NCI-H1417 treated with DMSO at 0.1 percent for 48 hours (cell line): ENCODE measurements at places on chromosomes 5 and 9.

DNA sequence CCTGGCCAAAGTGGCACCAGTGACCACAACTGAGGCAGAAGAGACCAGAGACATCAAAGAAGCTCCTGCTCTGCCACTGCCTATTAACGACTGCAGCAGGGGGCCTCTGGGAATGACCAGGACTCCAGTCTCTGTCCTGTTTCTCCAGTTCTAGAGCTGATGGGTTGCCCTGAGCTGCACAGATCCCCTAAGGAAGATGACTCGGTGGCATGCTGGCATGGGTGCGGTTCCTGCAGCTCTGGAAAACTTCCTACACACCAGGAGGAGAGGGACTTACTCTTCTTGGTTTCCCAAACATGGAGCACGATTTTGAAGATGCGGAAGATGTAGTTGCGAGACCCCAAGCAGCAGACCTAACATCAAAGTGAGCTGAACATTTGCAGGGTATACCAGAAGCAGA, 2.7 kb downstream of the SLIT3 start:
- DNase-seq, result no peak

DNA sequence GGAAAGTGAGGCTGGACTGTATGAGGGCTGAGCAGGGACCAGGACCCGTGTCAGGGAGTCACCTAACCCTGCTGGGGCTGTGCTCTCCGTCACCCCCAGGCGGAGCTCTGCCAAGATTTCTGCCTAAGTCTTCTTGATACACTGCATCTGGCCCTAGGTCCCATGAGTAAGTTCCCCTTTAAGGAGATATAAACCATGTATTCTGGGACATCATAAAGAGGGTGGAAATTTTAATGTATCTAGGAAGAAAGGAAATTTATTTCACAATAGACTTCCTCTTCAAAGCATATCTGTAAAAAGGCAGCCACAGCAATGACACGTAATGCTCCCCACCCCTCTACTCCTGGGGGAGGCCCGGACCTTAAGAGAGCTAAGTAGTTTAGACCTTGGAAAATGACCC, 183.4 kb downstream of the FBXL7 start:
- no peak for DNase-seq

- no peak for DNase-seq
Measured at GRCh38 chr9:18233311-18233710, 240.6 kb upstream of the ADAMTSL1 start.

DNA sequence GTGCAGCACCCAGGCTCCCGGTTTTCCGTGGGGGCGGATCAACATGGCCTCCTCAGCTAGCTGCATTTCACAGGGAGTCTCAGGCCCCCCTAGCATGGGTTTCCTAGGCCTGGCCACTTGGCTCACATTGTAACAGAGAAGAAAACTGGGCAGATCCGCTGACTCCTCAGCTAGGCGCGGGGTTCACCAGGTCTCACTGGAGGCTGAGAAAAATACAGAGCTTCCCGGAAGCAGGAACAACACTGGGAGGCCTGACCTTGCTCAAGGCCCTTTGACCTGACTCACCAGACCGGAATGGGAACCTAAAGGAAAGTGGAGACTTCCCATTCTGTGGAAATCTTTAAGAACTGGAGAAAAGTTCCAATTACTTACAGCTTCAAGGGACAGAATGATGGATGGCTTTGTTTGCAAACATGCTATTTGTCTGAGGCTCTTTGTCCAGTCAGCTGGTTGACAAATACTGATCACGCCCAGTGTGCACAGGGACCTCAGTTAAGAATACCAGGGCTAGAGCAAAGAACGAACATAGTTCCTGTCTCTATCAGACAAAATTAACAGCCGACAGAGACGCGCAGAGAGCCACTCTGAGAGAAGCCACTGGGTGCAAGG, 88.7 kb upstream of the LRRTM2 start:
- no peak for DNase-seq

DNA sequence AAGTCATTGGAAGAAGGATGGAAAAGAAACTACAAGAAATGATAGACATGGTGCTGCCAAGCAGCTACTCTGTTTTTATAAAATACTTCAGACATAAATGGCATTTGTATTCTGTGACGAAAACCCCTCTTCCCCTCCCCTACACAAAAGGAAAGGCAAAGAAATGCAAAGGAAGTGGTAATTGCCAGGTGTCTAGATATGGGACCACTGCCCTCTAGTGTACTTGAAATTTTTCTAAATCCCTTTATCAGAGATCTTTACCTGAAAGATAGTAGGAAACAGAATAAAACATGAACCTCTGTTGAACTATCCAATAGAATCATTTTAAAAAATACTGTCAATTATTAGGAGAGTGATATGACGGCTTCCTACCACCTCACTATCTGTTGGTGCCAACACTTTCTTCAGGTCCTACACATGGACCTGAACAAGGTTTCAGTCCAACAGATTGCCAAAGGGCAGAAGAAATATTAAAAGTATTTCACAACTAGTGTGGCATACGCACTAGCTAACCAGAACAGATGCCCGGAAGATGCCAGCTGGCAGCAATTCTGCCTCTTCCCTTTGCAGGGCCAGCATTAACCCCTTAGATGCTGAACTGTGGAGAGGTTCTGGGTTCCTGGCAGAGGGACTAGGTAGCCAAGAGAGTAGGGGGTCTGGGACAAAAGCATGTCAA, 104.1 kb downstream of the TSSK1B start:
- DNase-seq, result no peak

- no peak for DNase-seq
Measured at GRCh38 chr5:143162810-143163209, 240.7 kb downstream of the NR3C1 start.

DNA sequence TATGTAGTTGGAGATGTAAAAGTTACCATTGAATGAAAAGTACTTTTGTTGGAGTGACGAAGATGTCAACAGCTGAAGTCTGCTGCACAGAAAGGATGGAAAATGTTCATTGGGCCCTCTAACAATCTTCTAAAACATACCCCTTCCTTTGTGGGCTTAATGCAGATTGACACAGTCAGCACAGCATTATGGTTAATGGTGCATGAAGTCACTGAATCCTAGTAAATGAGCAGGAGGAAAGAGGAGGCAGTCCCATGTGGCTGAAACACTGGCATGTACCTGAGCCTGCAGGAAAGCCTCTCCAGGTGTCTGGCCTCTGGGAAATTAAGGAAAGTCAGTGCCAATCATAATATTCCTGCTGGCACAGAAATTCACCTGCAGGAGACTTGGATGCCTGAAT, 153.8 kb downstream of the ARL15 start:
- DNase-seq, result no peak

- no peak for DNase-seq
Measured at GRCh38 chr5:106757672-106758071, 913.1 kb downstream of the EFNA5 start.

DNA sequence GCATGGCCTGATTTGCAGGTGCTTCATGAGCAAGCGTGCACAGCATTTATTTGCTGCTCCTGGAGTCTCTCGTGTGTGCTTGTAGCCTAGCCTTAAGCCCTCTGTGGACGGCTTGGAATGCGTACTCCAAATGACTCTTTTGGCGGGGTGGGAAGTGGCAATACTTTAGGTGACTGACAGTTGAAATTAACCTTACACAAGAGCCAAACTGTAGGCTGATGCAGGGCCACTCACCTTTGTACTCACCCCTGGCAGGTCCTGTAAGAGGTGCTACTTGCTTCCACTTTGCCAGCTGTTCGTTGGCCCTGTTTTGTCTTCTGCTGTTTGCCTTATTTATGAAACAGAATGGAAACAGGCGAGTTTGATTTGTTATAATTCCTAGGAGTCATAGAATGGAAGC, 22.9 kb downstream of the TENT4A start:
- DNase-seq, result no peak

DNA sequence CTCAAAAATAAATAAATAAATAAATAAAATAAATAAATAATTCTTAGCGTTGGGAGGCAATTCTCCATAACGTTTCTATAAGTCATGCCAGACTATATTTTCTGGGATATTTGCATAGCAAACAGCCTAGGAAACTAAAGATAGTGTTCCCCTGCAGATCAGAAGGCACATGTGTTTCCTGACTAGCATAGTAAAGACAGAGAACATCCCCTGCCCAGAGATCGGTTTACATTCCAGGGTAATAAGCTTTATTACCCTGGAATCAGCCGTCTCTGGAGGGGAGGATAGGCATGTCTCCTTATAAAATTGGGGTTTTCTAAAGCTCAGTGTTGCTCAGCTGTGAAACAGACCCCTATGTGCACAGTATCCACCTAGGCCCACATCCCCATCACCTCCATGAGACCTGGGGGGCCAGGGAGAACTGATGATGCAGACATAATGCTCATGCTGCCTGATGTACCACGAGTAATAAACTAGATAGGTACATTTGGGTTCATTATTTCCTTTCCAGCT, 36.9 kb upstream of the IFNK start:
- DNase-seq, result no peak

DNA sequence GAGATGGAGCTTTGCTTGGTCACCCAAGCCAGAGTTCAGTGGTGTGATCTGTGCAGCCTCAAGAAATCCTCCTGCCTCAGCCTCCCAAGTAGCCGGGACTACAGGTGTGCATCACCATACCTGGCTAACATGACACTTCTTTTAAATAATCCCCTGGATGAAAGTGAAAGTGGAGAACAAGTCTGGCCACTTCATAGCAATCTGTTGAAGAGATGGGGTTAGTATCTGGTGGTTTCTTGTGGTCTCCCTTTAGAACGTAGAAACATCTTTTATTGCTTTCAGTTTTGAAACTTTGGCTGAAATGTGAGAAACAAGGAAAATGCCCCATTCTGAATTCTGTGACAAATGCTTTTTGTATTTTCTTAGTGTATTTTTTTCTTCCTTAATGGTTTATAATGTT, 452.5 kb upstream of the RIOK2 start:
- DNase-seq, result no peak

DNA sequence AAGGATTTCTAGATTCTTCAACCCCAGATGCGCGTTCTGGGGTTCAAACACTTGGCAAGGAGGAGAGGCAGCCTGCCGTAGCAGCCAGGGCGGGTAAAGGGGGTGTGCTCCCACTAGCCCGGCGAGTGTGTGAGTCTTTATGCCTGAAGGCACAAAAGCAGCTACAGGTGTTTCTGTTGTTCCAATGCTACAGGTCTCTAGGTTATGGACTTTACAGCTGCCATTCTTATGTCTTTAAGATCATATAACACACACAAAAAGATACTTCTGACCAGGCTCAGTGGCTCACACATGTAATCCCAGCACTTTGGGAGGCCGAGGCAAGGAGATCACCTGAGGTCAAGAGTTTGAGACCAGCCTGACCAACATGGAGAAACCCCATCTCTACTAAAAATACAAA, 133.6 kb upstream of the RETREG1 start:
- no peak for DNase-seq

GRCh38 chr5:103313056-103313455, 54.5 kb downstream of the MACIR start:
- DNase-seq, result no peak

DNA sequence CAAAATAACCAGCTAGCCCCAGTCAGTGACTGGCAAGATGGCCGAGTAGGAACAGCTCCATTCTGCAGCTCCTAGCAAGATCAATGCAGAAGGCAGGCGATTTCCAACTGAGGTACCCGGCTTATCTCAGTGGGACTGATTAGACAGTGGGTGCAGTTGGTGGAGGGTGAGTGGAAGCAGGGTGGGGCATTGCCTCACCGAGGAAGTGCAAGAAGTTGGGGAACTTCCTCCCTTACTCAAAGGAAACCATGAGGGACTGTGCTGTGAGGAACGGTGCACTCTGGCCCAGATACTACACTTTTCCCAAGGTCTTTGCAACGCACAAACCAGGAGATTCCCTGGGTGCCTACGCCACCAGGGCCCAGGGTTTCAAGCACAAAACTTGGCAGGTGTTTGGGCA, 9.6 kb upstream of the BTNL8 start:
- no peak for DNase-seq

GRCh38 chr9:120655005-120655622, 59.2 kb downstream of the MEGF9 start:
- no peak for DNase-seq

DNA sequence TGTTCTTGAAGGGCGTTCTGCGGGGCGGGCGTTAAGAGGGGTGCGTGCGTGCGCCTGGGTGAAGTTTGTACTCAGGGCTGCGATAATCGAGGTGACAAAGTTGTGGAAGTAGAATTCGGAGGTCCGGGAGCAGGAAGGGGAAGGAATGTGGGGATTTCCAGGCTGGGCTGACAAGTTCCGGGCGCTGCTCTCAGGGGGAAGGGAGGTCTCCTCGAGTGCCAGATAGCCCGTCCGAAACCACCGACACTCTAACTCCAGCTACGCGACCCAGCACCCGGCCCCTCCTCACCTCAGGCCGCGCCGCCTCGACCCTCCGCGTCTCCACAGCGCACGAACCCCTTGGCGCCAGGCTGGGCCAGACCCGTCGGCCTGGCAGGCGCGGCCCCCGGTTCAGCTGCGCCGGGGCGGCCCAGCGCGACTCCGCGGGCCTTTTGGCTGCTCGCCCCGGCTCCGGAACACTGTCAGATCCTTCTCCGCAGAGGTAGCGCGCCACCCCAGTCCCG, at the start of gene IL6ST:
TSS of gene IL6ST (minus strand) at position 469 of the 503 bp plus-strand sequence. CDS start 18,685 bp downstream, outside the sequence.
- no peak for DNase-seq
